NCI-H2107 (cell line): ENCODE measurements at places on chromosomes 5 and 9.
A peak's percentile ranks its signal among the peaks of the same experiment; 100 is the strongest.

DNA sequence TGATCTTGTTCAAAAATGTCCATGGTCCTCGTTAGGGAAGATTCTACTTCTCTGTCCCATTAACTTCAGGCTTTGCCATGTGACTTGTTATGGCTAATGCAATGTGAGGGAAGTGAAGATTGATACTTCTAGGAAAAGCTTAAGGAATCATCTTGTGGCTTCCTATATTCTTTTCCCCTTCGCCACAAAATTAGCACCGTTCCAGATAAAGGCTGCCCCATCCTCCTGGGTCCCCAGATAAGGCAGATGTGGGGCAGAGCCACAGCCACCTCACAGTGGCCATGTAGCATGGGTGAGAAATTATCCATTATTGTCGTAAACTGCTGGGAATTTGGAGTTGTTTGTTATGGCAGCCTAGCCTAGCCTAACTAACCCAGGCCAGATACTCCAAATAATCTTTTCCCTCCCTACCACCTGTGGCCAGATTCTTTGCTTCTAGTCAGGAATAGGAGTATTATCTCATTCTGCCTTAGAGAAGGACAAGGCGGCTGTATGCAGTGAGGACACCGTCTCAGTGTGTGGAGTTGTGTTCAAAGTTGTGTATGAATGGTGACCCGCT is 31.9 kb upstream of the BOD1 start:
- DNase-seq = no peak

DNA sequence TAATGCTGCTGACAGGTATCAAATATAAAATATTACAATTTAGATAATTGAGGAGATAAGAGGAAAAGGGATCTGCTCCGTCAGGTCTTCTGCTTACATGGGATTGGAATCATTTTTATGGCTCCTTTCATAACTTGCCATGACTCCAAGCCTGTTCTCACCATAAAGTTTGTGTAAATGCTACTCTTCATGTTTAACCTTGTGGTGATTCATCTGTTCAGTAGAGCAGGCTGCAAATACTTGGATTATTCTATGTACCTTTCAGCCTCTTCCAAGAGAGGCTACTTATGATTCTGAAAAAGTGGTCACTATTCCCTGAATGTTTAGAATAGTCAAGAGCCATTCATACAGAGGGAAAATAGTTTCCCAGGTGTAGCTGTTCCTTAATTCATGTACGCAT is 66.9 kb downstream of the SLC44A1 start:
- no peak for DNase-seq

GRCh38 chr9:77647267-77648233 is 572 bp downstream of the GNA14 start:
- no peak for DNase-seq

- DNase-seq = no peak
Observed at GRCh38 chr9:79021084-79021483, 550.7 kb upstream of the TLE4 start.

- DNase-seq = peak; percentile 73
Observed at GRCh38 chr5:180313677-180314505, 22.0 kb upstream of the MAPK9 start.

DNA sequence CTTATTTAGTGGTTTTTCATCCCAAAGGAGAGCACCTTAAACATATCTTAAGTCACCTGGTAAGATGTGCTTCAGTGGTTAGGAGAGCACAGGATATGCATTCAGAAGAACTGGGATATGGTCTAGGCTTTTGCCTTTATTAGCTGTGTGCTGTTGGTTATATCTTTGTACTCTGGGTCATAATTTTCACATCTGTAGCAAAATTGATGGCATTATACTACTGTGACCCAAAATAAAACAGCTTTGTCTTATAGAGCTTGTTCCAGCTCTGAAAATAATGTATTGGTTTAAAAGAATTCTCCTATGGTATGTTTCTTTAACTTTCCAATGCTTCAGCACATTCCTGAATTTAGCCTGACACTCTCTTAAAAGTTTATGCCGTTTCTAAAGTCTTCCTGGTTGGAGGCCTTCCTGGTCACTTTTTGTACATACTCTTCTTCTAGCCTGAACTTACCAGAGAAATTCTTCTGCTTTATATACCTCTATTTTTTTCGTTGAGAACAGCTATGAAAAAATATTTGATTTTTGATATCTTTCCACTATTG is 337.1 kb upstream of the MPDZ start:
- DNase-seq = no peak

DNA sequence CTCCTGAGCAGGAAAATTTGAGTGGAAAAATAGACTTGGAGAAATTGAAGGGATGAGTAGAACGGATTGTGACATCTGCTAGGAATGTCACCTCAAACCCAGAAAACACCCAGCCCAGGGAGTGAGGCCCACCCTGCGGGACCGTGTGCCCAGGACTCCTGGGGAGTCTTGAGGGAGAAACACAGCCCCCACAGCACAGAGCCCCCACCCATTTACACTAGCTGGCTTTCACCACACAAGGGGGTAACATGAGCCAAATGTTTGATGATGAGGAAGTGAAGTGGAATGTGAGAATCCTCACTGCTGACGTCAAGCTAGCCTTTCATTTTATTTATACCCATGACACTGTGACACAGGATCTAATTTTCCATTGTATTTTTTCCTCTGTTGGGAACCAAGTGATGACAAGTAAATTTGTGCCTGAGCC is 42.8 kb upstream of the PDE8B start:
- no peak for DNase-seq

DNA sequence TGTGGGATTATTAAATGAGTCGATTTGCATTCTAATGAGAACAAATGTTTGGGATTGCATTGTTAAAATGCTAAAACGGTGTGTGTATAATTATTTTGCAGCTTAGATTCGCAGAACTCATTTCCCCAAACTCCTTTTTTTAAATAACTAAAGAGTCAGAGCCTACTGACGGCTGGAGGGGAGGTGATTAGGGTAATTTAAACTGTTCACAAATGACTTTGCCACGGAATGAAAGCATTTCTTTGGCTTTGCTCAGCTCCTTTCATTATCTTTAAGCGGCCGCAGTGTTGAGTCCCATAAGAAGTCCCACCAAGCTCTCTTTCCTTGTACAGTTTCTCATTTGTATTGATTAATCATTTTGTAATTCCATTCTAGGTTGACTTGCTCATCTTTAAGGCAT is 1632.8 kb downstream of the MAT2B start:
- DNase-seq = no peak

DNA sequence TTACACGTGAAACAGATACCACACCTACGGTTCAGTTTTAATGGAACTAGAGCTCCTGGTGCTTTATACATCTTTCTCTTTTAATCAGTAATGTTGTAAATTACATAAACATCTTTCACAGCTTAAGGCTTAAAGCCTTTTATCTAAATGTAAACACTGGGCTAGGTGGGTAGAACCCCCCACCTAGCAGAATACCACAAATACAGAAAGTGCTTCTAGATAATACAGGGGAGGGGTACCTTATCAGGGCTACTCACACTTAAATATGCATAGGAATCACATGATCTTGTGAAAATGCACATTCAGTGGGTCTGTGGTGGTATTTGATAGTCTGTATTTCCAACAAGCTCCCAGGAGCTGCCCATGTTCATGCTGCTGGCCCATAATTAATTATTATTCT is 256.4 kb upstream of the TARS1 start:
- DNase-seq = no peak

- no peak for DNase-seq
Observed at GRCh38 chr9:68775003-68775730, 70.1 kb downstream of the PIP5K1B start.

DNA sequence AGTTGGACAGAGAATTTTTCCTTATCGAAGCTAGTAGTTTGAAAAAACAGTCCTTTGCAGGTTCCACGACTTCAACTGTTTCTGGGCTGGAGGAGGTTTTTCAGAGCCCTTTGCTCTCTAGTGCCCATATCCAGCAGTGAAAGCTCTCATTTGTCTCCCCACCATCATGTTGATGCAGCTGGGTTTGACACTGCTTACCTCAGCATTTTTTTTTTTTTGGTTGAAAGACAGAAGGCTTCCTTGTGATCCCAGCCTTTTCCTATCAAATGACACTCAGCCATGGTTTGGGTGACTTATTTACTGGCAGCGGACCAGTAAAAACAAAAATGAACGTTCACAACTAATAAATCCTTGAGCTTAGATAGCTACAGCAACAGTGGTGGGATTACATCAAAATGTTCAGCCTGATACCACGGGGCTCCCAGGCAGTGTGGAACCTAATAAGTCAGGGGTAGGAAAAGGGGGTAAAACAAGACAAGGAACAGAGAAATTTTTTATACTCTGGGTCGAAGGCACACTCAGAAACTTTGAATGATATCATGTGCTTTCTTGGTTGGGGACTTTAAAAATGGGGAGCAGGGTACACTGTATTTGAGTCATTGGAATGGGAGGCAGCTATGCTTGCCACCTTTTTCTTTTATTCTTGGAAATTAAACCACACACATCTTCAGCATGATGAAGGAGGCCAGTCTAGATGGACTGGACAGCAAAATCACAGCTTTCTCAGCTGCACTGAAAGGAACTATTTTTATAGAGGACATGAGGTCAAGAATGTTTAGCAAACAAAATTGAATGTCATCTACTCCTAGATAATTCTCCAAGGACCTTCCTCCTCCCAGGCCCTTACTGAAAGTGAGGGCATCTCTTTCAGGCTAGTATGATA is 308.9 kb upstream of the MPDZ start:
- DNase-seq = no peak

- no peak for DNase-seq
Observed at GRCh38 chr9:96350866-96351265, 32.6 kb downstream of the SLC35D2 start.

DNA sequence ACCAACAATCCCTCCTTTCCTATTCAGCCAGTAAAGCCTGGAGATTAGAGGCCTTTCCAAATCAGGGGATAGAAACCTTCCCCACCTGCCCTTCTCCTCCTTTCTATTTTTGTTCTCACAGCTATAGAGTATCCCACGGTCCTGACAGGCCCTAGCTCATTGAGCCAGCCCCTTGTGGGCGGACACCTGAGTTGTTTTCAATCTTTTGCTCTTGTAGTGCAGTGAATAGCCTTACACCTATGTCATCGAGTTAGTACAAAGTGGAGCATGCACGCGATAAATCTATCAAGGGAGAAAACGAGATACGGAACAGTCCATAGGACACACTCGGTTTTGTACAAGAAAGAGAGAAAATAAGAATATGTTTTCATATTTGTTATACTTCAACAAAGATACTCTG is 77.2 kb downstream of the TSPAN17 start:
- no peak for DNase-seq

DNA sequence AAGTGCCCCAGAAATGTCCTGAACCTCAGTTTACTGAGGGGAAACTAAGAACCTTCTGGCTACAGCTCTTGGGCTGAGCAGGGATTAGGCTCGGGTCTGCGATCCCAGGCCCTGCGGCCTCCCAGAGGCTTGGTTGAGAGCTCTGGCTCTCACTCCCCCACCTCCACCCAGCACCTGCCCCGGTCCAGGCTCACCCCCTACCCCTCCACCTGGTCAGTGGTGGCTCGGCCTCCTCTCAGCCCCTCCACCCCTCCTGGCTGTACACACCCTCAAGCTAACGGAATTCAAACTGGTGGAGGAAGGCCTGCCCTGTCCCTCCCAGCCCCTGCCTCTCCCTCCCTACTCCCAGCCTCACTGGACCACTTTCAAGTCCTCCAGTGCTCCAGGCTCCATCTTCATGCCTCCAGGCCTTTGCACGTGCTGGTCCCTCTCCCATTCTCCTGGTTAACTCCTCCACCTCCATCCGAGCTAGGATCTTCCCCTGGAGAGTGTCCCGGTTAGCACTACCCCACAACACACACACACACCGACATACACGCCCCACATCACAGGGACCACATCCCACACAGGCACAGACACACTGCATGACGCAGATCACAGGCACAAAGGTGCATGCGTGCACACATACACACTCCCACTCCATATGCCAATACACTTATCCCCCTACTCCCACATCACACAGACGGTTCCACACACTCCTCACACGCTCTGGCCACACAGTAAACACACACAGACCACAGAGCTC is 130.9 kb downstream of the C9orf50 start:
- no peak for DNase-seq

DNA sequence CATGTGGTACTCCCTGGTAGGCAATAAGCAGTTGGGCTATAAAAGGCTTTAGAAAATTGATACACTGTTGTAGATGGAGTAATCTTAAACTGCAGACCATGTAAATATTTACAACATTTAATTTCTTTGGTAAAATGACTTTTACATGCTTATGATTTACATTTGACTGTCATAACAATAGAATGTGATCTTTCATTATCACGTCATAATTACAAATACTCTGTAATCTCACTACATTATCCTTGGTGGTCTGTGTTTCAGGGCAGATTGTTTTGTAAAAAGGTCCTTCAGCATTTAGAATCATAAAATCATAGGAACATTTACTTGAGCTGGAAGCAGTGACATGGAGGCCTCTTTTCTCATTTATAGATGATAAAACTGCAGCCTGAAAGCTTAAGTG is 73.3 kb upstream of the PRRC1 start:
- no peak for DNase-seq

- no peak for DNase-seq
Observed at GRCh38 chr9:75669721-75670120, 220.8 kb upstream of the PCSK5 start.

DNA sequence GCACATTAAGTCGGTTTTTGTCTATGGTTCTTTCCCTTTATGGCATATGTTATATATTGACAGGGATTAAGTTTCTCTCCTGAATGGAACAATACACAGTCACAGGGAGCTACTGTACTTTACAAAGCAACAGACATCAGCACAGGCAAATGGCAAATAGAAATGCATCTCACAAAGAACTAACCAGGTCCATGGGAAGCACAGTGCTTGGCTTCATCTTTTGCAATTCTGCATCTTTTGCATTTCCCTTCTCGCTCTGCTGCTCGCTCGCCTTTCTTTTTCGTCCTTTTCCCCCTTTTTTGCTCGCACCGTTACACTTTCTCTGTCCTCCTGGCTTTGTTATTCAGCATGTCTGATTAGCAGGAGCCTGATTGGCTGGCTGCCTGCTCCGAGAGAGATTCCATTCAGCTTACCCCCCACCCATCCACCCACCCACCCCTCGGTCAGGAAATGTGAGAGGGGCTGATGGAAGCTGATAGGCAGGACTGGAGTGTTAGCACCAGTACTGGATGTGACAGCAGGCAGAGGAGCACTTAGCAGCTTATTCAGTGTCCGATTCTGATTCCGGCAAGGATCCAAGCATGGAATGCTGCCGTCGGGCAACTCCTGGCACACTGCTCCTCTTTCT is at the start of gene ADAMTSL1:
TSS of gene ADAMTSL1 (plus strand) at position 502 of the 628 bp plus-strand sequence. CDS start at position 582, 80 bp downstream.
- DNase-seq = peak; percentile 16

GRCh38 chr9:18520416-18521047 is 46.6 kb downstream of the ADAMTSL1 start:
- no peak for DNase-seq

GRCh38 chr5:143554187-143554717 is 150.8 kb upstream of the NR3C1 start:
- no peak for DNase-seq

DNA sequence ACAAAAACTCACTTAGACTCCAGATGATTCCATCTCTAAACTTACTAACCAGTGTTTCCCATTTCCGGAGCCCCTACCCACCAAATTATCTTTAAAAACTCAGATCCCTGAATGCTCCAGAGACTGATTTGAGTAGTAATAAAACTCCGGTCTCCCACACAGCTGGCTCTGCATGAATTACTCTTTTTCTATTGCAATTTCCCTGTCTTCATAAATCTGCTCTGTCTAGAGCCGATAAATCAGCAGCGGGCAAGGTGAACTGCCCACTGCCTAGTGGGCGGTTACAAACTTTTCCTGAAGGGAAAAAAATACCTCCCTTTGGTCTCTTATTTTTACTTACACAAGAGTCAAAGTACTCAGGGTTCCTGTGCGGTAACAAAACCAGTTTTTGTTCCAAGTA is 624.4 kb upstream of the RORB start:
- no peak for DNase-seq
